ENCODE measurements at places on chromosomes 7 and 10.

DNA sequence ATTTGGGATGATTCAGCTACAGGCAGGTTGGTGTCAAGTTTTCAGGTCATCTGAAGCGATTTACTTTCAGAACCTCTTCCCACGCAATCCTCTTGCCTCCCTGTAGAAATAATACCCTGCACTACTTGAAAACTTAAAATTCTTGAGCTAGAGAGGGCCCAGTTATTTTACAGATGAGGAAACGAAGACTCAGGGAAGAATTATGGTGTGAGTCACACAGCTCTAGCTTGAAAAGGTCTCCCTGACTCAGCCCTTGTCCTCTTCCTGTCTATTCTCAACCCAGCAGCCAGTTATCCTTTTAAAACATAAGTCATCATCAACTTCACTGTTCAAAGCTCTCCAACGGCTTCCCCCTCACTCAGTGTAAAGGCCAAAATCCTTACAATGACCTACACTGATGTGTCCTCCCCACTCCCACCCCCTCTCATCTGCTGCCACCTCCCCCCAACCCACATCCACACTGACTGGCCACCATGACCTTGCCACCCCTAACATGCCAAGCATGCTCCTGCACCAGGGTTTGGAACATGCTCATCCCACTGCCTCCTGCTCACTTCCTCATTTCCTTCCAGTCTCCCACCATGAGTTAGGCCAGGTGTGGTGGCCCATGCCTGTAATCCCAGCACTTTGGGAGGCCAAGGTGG lies 3.4 kb downstream of the DNMBP start:
- no peak for DNase-seq

DNA sequence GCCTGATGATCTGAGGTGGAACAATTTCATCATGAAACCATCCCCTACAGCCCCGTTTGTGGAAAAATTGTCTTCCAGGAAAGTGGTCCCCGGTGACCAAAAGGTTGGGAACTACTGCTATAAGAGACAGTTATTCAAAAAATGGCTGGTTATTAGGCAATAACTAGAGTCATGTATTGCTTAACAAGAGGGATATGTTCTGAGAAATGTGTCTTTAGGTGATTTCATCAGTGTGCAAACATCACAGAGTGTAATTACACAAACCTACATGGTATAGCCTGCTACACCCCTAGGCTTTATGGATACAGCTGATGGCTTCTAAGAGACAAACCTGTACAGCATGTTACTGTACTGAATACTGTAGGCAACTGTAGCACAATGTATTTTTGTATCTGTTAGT lies 71.3 kb upstream of the CSTF2T start:
- DNase-seq = no peak

DNA sequence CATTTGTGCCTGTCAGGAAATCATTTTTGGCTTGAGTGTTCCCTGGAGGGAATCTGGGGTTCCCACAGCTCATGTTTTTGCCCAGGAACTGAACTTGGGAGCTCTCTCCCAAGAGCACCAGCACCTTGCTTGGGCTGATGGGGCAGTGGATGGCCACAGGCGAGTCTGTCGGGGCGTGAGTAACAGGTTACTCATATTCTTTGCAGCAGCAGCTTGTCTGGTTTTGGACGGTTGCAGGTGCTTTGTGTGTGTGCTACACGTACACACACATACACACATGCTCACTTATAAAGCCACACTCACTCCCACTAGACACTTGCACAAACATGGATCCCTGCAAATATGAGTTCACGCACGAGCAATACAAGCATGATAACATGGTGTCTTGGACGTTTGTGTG lies 2.9 kb upstream of the PALD1 start:
- no peak for DNase-seq

GRCh38 chr7:24504836-24505235 lies 68.4 kb upstream of the PALS2 start:
- DNase-seq = no peak

GRCh38 chr7:118094044-118094443 lies 89.9 kb upstream of the LSM8 start:
- DNase-seq = no peak

- DNase-seq = no peak
Measured at GRCh38 chr7:41628901-41629300, 74.0 kb downstream of the INHBA start.

DNA sequence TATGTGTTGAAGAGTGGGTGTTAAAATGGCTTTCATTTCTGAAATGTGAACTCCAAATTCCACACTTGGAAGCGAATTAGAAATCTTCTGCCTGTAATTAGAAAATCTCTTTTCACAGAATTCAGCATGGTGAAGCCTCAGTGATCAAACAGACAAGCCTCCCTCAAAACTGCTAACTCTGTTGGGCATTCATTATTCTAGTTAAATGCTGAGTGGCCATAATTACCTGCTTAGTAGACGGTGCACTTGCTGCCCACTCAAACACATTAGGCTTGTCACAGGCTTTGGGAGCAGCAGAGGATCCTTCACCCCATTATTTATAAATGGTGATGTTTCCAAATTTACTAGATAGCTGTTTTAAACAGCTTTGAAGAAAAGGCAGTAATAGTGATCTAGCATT lies 177.2 kb upstream of the PCLO start:
- DNase-seq = no peak

GRCh38 chr7:106071356-106071998 lies 40.6 kb downstream of the SYPL1 start:
- peak; percentile 22 for DNase-seq

DNA sequence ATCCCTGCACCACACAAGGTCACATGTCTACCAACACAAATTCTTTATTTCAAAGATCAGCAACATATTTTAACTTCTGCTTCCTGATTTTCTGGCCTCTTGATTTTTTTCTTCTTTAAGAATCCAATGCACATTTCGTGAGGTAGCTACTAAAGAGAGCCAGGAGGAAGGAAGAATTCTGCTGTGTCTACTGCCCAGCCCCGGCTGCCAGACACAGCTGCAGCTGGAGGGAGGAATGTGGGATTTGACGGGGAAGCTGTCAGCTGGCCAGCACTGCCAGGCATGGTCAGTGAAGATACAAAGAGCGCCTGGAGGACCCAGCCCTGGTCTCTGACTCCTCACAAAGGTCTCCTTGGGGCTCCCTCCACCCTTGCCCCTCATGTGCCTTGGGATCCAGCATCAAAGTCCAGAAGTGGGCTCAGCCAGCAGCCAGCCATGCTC lies 6.9 kb upstream of the AOC1 start:
- DNase-seq = no peak

DNA sequence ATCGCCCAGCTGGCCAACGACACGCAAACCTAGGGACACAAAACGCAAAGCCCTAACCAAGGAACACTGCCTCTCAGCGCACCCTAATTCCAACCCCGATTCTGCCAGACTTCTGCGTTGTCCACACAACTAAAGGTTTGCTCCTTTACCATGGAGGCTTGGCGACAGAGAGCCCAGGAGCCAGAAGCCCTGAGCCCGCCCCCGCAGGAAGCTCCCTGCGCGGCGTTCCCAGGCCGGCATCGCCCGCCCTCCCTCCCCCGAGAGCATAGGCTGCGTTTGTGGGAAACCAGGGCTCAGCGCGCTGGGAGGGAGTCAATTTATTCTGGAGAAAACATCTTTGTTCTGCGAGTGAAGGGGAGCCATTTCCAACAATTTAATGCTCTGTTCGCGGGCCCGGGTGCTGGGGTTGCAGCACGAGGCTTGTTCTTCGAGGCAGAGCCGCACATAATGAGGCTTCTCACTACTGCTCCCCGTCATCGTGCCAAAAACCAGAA lies 103.9 kb downstream of the GRID1 start:
- DNase-seq = no peak

GRCh38 chr10:131792011-131792651 lies 108.7 kb upstream of the PPP2R2D start:
- DNase-seq = no peak

DNA sequence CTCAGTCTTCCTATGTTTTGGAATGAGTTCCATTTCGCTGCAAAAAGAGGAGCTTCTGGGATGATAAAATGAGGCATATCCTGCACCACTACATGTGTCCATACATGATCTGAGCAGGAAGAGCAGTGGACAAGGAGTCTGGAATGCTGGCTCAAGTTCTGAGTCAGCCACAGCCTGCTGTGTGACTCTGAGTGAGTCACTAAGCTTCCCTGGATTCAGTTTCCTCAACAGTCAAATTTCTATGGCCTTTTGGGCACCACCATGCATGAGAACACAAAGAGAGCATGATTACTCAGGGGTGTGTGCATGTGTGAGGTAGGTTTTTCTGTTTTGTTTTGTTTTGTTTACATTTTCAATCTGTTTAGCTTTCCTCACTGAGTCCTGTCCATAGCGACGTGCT lies 254.6 kb downstream of the ANKRD30A start:
- DNase-seq = no peak

DNA sequence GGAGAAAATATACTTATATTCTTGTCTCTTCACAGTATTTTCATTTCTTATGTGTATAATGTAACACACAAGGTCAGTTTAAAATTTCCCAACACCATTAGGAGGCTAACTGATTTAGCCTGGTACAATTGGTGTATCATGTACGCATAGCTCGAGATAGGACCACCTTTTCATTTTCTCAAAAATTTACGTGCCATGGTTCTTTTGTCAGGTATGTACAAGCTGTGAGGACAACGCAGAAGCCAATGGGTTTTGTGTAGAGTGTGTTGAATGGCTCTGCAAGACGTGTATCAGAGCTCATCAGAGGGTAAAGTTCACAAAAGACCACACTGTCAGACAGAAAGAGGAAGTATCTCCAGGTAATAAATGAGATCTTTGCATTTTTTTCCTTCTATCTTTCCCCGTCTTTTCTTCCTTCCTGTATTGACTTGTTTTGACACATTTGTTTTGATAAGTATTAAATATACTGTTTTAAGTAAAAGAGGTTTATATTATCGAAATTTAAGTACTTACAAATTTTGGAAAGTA lies 55.0 kb downstream of the TRIM24 start:
- no peak for DNase-seq

GRCh38 chr7:156334636-156335035 lies 305.9 kb upstream of the RNF32 start:
- no peak for DNase-seq

DNA sequence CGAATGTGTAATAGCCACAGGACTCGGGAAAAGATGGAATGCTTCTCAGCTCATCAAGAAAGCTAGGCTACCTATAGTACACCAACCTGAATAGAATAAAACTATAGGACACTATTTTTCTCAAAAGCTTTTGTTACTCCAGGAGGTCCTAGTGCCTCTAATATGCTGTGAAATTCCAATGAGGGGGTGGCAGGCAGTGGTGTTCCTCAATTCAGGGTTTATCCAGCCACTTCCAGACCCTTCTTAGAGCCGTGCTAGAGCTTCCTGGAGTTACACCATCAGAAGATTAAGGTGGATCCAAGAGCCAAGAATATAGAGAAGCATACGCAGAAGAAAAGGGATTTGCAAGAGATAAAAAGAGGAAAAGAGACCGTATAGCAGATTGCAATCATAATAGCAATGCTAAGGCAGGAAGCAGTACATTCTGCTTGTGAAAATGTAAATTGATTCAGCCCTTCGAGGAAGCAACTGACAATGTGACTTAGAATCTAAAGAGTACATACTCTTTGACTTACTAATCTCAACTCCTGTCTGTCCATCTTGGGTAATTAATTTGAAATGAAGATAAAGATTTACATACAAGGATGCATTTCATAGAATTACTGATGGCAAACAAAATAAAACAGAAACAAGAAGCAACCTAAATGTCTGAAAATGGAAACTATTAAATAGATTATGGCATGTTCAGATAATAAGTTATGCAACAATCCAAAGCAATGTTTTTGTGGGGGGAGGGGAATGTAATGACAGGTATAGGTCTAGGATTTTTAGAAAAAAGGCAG lies 2.1 kb downstream of the ST8SIA6 start:
- no peak for DNase-seq

DNA sequence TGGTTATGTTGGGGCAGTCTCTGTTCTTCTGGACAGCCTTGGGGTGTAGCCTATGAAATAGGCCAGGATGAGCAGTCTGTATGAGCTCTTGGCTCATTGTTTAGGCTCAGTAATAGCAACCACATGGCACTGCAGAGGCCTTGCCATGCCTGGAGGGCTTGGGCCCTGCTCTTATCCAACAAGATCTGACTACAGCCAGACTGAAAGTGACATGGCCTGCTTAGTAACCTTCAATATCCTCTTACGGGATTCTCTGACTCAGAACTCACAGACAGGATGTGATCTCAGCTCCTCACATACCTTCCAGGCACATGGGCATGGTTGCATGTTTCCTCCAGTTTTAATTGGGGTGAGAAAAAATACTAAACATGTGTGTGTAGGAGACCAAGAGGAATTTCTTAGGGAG lies 289.3 kb downstream of the PTEN start:
- DNase-seq = peak; percentile 55

DNA sequence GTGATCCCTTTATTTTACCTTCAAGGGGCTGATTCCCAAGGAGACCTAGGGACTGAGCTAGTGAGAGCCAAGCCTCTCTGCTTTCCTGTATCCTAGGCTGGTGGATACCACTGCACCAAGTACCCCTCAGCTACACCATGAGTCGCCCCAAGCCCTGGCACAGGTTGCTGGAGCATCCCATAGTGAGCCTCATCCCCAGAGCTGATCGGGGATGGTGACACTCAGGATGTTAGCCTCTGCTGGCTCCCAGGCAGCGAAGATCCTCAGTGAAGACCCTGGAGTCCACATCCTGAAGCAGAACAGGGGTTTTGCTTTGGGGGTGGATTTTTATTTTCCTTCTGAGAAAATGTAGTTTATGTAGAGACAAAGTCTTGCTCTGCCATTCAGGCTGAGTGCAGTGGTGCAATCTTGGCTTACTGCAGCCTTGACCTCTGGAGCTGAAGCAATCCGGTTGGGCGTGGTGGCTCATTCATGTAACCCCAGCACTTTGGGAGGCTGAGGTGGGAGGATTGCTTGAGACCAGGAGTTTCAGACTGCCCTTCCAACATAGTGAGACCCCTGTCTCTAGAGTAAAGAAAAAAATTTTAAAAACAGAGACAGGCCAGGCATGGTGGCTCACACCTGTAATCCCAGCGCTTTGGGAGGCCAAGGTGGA lies 12.5 kb upstream of the ZNF212 start:
- DNase-seq = no peak

DNA sequence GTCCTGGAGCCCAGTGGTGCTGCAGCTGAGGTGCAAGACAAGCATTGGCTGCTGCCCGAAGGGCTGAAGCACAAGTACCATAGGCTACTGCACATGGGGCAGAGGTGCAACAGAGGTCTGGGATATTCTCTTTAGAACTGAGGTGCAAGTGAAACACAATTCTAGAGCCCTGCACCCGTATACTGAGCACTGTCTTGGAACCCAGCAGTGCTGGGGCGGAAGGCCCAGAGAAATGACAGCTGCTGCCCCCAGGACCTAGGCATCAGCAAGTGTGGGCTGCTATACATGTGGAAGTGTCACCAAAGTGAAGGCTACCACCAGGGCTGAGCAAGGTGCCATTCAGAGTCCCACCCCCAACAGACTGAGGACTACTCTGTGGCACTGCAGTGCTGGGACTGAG lies 393.6 kb upstream of the STEAP1 start:
- no peak for DNase-seq
